ENCODE measurements at places on chromosomes 7 and 10.
A peak's percentile ranks its signal among the peaks of the same experiment; 100 is the strongest.

DNA sequence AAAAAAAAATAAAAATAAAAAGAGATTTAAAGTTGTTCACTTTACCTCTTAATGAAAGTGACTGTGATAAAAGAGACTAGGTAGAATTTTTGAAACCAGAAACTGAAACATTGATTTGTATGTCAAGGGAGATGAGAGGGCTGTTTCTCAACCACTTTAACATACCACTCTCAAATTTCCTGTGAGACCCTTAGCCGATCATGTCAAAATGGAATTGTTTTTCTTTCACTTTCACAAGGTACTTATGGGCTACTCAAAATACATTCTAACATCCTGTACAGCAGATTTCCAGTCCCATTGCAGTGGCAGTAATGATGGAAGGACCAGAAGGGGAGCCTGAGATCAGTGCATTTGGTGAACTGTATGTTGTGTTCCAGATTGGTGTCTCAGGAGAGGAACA lies 261.2 kb downstream of the PPP1R3A start:
- DNase-seq: no peak

GRCh38 chr7:133688483-133689239 lies 435.8 kb downstream of the EXOC4 start:
- DNase-seq: no peak

GRCh38 chr7:2281541-2281940 lies 32.7 kb downstream of the SNX8 start:
- DNase-seq: no peak

DNA sequence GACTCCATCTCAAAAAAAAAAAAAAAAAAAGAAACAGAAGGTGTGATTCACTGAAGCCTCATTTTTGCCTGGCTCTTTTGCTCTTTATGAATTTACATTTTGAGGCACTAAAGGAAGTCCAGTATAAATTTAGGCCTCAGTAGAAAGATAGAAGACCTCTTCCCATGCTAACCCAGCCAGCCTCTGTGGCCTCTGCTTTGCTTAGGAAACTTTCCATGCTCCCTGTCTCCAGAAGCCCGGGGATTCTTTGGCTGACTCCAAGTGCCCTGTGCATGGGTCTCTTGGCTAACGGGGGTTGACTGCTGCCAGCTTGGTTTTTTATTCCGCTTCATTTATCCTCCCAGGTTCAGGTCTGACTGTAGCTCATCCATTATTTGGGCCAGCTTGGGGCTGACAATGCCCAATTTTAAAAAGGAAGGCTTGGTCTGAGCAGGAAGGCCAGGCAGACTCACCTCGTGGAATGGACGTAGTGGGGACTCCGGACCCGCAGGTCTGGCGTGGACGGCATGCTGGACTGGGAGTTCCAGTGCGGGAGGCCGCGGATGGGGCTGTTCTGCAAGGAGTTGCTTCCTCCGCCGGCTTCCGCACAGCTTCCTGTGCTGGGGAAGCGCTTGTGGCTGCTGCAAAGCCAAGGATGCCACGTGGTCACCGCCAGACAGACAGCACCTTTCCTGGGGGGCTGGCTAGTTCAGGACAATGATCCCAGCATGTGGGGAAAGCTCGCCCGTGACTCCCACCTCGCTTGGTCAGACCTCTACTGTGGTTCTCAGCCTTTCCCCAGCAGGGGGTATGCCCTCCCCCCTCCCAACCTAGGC lies 72.3 kb downstream of the PRPF18 start:
- DNase-seq: no peak

- DNase-seq: no peak
Observed at GRCh38 chr7:100465299-100465698, 1.2 kb upstream of the SPACDR start.

DNA sequence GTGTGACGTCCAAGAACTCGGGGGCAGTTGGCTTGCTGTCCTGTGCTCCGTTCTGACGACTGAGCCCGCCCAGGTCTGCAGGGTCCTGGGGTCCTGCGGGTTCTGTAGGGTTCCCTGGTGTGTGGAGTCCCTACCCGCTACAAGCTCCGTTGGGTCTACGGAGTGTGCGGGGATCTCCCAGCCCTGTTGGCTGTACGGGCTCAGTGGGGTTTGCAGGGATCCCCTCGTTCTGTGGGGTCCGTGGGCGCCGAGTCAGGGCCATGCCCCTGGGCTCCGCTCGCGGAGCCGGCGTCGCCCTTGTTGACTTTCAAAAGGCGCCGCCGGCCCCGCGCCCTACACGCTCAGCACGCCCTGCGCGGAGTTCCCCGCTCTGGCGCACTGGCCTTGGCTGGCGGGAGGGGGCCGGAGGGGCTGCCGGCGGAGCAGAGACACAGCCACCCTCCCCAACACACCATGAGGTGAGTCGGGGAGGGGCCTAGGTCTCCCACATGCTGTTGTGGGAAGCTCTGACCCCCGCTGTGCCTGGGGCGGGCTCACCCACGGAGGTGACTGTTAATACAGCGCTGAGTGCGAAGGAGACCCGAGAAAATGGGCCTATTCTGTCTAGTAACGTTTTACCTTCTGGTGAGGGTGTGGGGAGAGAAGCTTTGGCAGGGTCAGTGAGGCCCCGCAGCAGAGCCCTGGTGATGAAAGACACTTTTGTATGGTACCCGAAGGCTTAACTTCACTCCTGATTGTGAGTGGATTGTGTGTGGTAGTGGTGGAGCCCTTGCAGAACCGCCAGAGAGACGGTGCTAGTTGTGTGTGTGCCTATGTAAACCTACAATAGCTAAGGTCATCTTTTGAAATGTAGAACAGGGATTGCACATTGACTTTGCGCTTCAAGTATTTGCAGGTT lies 8.1 kb downstream of the TASOR2 start:
- DNase-seq: peak; percentile 64

DNA sequence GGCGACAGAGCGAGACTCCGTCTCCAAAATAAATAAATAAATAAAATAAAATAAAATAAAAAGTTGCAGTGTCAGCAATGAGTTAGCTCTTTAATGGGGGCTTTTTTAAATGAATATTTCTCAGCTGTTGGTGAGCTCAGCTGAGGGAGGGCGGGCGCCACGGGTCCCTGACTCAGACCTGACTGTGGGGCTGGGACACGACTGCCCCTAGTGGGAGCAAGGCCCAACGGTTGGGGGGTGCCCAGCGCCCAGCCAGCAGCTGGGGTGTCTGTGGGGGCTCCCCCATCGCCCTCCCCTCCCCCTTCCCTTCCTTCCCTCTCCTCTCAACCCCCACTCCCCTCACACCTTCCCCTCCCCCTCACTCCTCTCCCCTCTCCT lies 46.6 kb downstream of the PWWP2B start:
- DNase-seq: peak; percentile 81

DNA sequence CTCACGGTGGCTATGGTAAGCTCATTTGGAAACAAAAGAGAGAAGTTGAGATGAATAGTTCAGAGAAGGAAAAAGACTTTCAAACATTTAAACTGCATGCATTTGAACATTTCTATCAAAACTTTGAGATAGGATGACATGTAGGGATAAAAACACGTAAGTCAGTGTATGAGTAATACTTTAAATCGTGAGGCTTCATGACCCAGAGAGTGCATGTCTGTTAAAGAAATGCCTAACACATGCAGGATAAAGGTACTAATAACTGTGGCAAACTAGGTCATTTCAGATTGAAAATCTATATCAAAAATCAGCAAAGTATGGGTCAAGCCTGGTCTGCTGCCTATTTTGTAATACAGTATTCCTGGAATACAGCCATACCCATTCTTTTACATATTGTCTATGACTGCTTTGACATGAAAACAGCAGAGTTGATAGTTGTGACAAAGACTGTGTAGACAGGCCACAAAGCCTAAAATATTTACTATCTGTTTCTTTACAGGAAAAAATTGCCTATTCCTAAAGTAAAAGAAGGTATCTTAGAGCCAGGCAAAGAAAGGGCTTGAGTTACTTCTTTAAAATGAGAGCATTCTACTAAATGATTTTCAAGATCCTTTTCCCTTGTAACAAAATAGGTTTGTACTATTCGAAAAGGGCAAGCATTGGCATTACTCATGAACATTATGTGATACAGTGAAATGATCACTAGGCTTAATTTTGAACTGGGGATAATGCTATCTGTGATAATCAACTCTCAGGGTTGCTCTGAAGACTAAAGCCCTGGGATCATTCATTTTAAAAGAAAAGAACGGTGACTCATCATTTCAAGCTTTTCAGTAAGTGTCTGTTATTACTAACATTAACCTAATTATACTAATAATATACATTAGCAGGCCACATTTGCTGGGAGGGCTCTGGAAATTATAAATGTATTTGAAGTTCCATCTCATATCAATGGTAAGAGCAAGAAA lies 185.9 kb downstream of the CRPPA start:
- DNase-seq: no peak

- DNase-seq: no peak
Observed at GRCh38 chr10:79070081-79070605, 1.4 kb downstream of the ZMIZ1 start.

- no peak for DNase-seq
Observed at GRCh38 chr10:36779238-36779846, 346.1 kb upstream of the ANKRD30A start.

- DNase-seq: no peak
Observed at GRCh38 chr7:69173341-69173740, 424.9 kb upstream of the AUTS2 start.

DNA sequence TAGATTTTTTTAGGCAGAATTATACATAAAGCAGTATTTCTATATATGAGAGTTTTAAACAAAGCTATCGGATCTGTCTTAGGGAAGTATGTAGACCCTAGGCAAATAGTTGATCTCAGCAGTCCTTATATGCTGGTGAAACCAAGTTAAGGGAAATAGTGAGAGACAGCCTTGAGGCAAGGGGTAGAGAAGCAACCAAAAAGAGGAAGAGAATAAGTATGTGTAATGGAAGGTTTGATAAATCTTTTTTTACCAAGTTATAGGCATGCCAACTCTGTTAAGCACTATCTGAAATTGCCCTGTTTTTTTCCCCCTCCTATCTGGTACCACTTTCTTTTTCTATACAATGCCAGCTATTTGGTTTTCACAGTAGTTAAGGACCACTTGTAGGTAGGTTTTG lies 19.9 kb downstream of the SPAG6 start:
- DNase-seq: no peak

DNA sequence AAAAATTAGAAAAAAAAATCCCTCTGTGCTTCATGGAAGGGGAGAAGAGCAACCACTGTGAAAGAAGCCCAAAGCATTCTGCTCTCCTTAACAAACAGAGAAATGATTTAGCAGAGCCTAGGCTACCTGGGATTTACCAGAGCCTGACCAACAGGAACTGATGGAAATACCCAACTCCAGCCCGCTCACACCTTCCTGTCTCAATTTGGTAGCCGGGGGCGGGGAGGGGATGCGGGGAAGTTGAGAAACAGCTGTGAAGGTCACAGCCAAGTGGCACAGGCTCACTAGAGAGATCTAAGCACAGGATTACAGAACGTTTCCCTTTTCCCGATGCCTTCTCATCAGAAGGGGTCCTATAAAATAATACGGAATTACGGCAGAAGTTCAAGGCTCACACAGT lies 17.6 kb downstream of the RSU1 start:
- DNase-seq: no peak

- peak; percentile 84 for DNase-seq
Observed at GRCh38 chr10:118698421-118698820, 56.3 kb downstream of the CACUL1 start.

- DNase-seq: no peak
Observed at GRCh38 chr10:26739071-26739631, 41.6 kb downstream of the PDSS1 start.

GRCh38 chr10:101950213-101950612 lies 105.8 kb downstream of the ARMH3 start:
- DNase-seq: no peak

DNA sequence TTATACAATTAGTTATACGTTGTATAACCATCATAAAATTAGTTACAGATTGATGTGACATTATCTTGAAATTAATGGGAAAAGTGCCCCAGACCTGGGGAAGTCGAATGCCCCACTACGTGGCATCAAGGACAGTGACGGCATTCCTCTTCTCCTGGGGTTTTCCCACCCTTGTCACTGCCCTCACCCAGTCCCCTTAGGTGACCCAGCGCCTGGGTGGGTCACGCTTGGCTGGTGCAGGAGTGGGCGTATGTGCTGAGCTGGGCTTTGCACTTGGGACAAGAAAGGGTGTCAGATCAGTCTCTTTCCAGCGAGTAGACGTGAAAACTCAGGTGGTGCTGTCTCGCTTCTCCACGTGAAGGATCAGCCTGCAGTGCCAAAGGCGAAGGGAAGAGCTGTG lies 7.6 kb downstream of the FOXK1 start:
- DNase-seq: no peak

DNA sequence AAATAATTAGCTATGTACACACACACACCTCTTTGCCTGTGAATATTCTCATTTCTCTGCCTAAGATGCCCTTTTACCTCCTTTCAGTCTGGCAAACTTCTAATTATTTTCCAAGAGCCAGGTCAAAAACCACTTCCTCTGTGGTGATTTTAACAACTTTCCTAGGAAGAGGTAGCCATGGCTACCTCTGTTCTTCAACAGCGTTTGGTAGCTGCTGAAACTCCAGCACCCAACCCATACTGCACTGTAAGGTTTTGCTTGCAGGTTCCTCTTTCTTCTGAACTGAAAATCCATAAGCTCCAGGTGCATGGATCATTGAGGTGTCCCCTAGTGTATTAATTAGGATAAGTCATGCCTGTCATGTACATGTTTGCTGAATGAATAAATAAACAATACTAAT lies 25.6 kb downstream of the NRCAM start:
- no peak for DNase-seq

GRCh38 chr7:16494955-16495719 lies 29.6 kb upstream of the SOSTDC1 start:
- no peak for DNase-seq

DNA sequence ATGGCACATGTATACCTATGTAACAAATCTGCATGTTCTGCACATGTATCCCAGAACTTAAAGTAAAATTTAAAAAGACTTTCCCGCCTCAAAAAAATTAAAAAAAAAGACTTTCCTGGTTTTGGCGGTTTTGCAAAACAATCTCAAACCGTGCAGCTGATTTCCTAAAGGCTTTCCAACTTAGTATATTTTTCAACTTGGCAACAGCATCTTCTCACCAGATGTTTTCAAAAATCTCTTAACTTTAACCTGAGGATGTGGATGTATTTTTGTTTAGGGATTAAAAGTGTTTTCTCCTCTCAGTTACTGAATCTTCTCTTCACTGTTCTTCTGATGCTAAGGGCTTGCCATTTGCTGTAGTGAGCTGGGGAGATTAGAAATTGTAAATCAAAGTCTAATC lies 96.5 kb upstream of the PLPP4 start:
- DNase-seq: no peak

- DNase-seq: no peak
Observed at GRCh38 chr7:47725031-47725780, 143.3 kb upstream of the TNS3 start.

DNA sequence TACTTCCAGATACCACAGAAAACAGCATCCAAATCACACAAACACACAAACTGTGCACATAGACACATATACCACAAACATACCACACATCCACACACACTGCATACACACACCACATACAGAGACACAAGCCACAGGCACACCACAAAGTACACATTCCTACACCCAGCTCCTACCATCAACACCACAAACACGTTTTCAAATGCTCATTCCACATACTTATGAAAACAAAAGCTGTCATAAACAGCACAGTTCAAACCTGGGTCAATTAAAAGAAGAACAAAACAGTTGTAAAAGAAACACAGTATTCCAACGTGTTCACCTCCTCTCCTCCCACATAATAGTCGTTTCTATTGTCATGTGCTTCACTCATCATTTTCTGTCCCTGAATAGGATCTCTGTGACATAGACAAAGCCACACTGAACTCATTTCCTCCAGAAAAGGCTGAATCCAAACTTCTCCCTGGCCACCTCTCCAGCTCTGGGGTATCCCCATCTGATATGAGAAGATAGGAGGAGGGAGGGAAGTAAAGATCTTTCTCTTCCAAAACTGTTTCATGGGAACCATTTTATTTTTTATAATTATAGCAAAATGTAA lies 89.2 kb downstream of the CXCL12 start:
- no peak for DNase-seq

- no peak for DNase-seq
Observed at GRCh38 chr7:42099470-42100155, 137.4 kb downstream of the GLI3 start.
